ENCODE measurements at places on chromosomes 13 and 19. TPM values are rescaled to one million over a fixed set of nuclear protein-coding genes. Genes with fewer than 3 reads are reported as not detected.

DNA sequence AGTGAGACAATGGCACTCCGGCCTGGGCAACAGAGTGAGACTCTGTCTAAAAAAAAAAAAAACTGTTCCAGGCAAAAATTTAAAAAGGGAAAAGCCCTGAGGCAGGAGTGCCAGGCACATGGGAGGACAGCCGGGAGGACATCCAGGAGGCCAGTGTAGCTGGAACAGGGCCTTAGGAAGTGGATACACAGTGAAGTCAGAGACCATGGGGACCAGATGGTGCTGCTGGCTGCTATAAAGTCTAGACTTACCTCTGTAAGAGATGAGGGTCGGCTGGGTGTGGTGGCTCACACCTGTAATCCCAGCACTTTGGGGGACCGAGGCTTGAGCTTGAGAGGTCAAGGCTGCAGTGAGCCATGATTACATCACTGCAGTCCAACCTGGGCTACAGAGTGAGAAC lies 15.0 kb downstream of the HAS1 start:
- H3K27me3 ChIP-seq: peaks cover 10% of the 10 kb centered on the region
- no peak overlapping the region for H3K27ac ChIP-seq
- DNase-seq: no peak
- H3K4me3 ChIP-seq: no peak overlapping the region
- H3K36me3 ChIP-seq: peaks cover 27% of the 10 kb centered on the region
- H3K4me1 ChIP-seq: peaks cover 18% of the 10 kb centered on the region

DNA sequence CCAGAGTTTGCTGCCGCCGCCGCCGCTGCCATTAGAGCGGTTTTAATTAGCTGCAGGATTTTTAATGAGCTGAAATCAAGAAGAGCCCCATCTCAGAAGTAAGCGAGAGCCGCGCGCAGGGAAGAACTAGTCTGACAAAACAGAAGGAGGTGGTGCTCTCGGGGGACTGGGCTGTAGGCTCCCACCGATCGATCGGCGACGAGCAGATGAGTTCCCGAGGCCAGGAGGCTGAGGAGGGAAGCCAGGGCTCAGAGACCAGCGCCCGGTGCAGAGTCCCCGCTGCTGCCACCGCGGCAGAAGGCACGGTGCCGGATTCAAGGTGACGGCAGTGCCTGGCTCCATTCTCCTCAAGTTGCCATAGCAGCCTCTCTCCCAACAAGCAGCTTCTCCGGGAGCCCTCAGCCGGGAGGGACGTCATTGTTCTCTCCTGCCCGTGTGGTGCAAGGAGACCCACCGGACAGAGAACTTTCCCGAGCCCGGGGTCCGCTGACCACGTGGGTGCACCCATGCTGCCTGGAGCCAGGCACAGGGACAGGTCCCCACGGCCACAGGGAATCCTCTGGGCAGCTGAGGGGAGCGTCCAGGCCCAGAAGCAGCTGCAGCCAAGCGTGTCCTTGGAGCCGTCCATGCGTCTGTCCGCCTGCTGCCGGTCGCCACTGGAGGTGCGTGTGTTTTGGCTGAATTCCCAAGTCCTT lies 62.9 kb downstream of the CHST8 start:
- no peak overlapping the region for H3K27ac ChIP-seq
- H3K27me3 ChIP-seq: peaks cover 5% of the 10 kb centered on the region
- DNase-seq: no peak
- no peaks in the 10 kb centered on the region for H3K36me3 ChIP-seq

DNA sequence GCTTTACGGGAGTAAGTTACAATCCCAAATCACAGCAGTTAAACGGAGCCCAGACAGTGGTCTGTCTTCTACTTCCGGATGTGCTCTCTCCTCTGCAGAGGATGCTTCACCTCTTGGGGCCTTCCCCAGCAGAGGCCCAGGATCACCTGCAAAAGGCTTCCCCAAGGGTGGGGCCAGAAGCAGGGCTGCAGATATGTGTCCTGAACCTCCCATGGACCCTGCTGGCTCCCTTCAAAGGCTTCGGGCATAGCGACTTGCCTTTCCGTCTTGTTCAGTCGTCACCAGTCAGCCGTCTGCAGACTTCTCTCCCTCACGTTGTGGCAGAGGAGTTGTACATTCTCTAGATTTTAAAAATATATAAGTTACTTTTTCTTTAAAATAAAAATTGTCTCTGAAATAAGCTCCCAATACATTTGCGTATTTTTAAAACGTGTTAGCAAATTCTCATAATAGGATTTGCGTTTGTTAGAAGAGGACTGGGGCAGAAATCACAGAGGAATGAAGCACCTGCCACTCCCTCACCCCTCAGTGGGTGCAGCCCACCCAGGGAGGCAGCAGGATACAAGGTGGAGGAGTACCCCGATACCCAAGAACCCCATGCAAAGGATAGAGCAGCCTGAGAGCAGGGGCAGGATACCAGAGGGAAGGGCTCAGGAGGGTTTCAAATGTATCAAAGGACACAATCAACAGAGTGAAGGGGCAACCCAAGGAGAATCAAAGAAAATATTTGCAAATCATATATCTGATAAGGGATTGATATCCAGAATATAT lies 22.9 kb upstream of the MEDAG start:
- H3K27me3 ChIP-seq: peaks cover 26% of the 10 kb centered on the region
- no peaks in the 10 kb centered on the region for H3K36me3 ChIP-seq
- no peak overlapping the region for H3K4me3 ChIP-seq
- DNase-seq: no peak
- peaks cover 5% of the 10 kb centered on the region for H3K4me1 ChIP-seq
- no peak overlapping the region for H3K27ac ChIP-seq

- no peak overlapping the region for H3K27ac ChIP-seq
- no peak overlapping the region for H3K4me3 ChIP-seq
- peaks cover 28% of the 10 kb centered on the region for H3K36me3 ChIP-seq
- no peaks in the 10 kb centered on the region for H3K27me3 ChIP-seq
Measured at GRCh38 chr13:112793545-112794445, 104.0 kb downstream of the ATP11A start.

DNA sequence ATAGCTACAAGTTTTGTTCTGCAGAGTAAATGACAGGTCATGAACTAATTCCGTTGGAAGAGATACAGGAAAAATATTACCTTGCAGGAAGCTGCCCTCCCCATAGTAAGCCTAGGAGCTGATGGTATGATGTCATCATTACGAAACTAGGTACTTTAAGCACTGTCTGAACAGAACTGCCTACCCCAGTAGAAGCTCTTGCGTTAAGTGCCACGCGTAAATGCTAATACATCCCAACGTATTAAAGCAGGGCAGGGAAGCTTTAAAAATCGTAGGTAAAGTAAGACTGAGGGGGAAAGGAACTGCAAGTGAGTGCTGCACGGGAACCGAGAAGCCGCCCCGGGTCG lies 572 bp downstream of the UGGT2 start:
- H3K4me1 ChIP-seq: peaks cover 5% of the 10 kb centered on the region
- no peaks in the 10 kb centered on the region for H3K36me3 ChIP-seq
- H3K4me3 ChIP-seq: peak overlapping the region; percentile 45
- no peak for DNase-seq

DNA sequence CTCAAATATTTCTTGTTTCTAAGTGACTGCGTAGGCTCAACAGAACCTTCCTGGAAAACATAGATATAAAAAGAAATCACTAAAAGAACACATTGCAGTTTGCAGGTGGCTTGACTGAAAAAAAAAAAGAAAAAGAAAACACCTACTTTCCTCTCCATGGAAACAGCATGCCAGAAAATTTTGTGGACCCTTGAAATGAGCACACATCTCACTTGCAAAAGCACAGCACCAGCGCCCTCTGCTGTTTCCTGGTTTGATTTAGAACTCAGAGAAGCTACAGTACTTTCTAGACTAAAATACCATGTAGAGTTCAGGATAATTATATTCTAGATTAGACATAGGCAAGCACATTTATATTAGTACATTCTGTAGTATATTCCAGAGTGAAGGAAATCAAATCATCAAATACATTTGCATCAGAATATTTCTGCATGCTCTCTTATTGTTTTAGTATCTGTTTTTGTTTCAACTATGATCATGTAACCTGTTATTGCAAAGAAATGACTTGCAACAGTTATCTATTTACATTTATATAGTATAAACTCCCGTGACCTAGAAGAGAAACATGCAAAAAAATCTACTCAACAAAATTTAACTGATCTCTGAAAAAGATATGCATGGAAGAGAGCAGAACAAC lies 22.3 kb upstream of the XPO4 start:
- no peak overlapping the region for H3K27ac ChIP-seq
- peak; percentile 84 for DNase-seq
- no peaks in the 10 kb centered on the region for H3K4me1 ChIP-seq
- no peaks in the 10 kb centered on the region for H3K36me3 ChIP-seq
- H3K4me3 ChIP-seq: no peak overlapping the region
- no peaks in the 10 kb centered on the region for H3K27me3 ChIP-seq

DNA sequence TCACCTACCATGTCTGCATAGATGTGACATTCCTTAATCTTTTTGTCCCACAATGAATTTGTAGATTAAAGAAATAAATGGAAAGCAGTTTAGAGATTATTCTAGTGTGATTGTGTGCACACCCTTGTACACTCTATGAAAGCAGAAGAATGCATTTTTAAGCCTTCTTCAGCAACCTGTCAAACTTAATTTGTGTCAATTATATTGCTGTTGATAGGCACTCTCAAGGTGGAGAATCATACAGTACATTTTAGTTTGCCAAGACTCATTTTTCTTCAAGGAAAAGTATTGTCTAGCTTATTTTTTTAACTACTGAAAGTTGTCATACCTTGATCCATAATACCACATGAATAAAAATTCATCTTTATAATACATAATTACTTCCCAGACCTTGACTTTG lies 1898.9 kb downstream of the OLFM4 start:
- no peak for DNase-seq
- H3K27ac ChIP-seq: no peak overlapping the region
- no peaks in the 10 kb centered on the region for H3K27me3 ChIP-seq
- H3K4me1 ChIP-seq: no peaks in the 10 kb centered on the region
- H3K36me3 ChIP-seq: no peaks in the 10 kb centered on the region

- H3K4me3 ChIP-seq: peak overlapping the region; percentile 99
- H3K4me1 ChIP-seq: peaks cover 32% of the 10 kb centered on the region
- DNase-seq: no peak
- H3K27me3 ChIP-seq: peaks cover 10% of the 10 kb centered on the region
- H3K27ac ChIP-seq: peak overlapping the region; percentile 81
Measured at GRCh38 chr19:51571599-51571998, 516 bp downstream of the ZNF175 start.

DNA sequence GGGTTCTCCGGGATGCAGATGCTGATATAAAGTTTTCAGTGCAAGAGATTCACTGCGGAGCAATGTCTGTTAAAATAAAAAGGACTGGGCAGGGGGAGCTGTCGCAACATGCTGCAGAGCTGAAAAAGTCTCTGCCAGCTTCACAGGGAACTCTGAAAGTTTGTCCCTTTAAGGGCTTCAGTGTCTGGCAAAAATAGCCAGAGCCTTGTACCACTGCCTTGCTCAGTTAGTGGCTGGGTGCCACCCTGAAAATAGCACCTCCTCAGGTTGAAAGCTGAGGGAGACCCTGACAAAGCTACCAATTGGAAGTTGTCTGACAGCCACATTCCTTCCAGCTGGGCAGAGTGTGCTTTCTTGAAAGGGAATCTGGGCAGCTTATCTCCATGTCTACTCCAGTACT lies 3.0 kb upstream of the NDFIP2 start:
- no peak overlapping the region for H3K4me3 ChIP-seq
- no peak for DNase-seq
- H3K27ac ChIP-seq: no peak overlapping the region
- peaks cover 24% of the 10 kb centered on the region for H3K4me1 ChIP-seq
- peaks cover 4% of the 10 kb centered on the region for H3K36me3 ChIP-seq

GRCh38 chr13:30504081-30504480 lies 38.3 kb upstream of the HMGB1 start:
- H3K36me3 ChIP-seq: no peaks in the 10 kb centered on the region
- peaks cover 13% of the 10 kb centered on the region for H3K4me1 ChIP-seq
- peaks cover 5% of the 10 kb centered on the region for H3K27me3 ChIP-seq

GRCh38 chr13:31174018-31174417 lies 12.3 kb upstream of the HSPH1 start:
- no peak overlapping the region for H3K27ac ChIP-seq
- no peak overlapping the region for H3K4me3 ChIP-seq
- H3K27me3 ChIP-seq: peaks cover 6% of the 10 kb centered on the region
- H3K36me3 ChIP-seq: peaks cover 2% of the 10 kb centered on the region
- peaks cover 11% of the 10 kb centered on the region for H3K4me1 ChIP-seq

DNA sequence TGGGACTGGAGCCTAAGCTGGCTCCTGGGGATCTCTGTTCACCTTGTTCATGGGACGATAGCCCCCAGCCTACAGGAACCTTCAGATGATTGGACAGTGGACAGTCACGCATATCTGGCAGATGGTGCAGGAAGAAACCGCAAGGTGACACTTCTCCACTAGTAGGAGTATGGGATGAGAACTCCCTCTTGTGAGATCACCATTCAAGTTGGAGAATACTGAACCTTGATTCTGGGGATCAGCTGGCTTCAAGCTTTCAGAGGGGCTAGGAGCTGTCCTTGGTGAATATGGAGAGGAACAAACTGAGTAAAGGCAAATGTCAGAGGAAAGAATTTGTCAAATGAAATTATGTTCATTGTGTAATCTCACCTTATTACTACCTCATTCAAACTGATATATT lies 204.5 kb downstream of the PDS5B start:
- H3K36me3 ChIP-seq: peaks cover 57% of the 10 kb centered on the region
- peaks cover 66% of the 10 kb centered on the region for H3K4me1 ChIP-seq
- no peaks in the 10 kb centered on the region for H3K27me3 ChIP-seq
- peak overlapping the region; percentile 95 for H3K27ac ChIP-seq
- H3K4me3 ChIP-seq: no peak overlapping the region

DNA sequence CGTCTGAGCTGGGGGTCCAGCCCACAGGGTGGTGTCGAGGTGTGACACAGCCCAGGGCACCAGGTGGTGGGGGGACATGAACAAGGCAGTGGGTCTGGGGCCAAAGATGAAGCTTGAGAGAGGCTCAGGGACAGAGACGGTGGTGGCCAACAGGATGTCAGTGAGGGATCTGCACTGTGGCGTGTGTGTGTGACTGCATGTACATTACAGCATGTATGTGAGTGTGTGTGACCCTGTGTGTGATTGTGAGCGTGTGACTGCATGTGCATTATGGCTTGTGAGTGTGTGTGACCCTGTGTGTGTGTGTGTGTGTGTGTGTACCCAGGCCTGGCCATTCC lies 1.6 kb downstream of the ADAMTS10 start:
- H3K36me3 ChIP-seq: peaks cover 4% of the 10 kb centered on the region
- peak overlapping the region; percentile 63 for H3K27ac ChIP-seq
- H3K27me3 ChIP-seq: peaks cover 10% of the 10 kb centered on the region
- no peak for DNase-seq
- peaks cover 20% of the 10 kb centered on the region for H3K4me1 ChIP-seq
- peak overlapping the region; percentile 57 for H3K4me3 ChIP-seq

DNA sequence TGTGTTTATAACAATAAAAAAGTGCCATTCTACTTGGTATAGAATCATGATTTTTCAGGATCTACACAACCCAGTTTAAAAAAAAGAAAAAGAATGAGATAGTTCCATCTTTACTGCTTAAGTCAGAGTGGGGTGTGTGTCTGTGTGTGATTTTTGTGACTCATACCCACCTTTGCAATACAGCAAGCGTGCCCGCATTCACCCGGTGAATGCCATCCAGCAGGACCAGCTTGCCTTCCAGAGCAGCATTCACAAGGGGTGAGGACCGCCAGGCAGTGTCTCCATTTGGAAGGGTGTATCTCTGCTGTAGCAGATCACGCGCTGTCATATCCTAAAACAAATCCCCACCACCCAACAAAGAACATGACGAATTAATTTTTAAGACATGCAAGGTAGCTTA lies 127.7 kb downstream of the VWA8 start:
- H3K27me3 ChIP-seq: no peaks in the 10 kb centered on the region
- no peak overlapping the region for H3K27ac ChIP-seq
- DNase-seq: no peak
- no peak overlapping the region for H3K4me3 ChIP-seq
- no peaks in the 10 kb centered on the region for H3K4me1 ChIP-seq

Gene ZNF30
- total RNA-seq: 4.0 TPM

Gene WDR87
- not detected for total RNA-seq

Gene SBK3
- not detected for total RNA-seq

Gene ZNF296
- total RNA-seq: 4.0 TPM

Gene EID2B
- 5.1 TPM for total RNA-seq

All from activated CD4-positive, alpha-beta T cell treated with anti-CD3 and anti-CD28 coated beads, Interleukin-2, amount 10 ng/mL, durations not matched to agents 7 days and 5 days (primary cell).